SW 1271 (cell line): ENCODE measurements at places on chromosomes 16 and 17.

DNA sequence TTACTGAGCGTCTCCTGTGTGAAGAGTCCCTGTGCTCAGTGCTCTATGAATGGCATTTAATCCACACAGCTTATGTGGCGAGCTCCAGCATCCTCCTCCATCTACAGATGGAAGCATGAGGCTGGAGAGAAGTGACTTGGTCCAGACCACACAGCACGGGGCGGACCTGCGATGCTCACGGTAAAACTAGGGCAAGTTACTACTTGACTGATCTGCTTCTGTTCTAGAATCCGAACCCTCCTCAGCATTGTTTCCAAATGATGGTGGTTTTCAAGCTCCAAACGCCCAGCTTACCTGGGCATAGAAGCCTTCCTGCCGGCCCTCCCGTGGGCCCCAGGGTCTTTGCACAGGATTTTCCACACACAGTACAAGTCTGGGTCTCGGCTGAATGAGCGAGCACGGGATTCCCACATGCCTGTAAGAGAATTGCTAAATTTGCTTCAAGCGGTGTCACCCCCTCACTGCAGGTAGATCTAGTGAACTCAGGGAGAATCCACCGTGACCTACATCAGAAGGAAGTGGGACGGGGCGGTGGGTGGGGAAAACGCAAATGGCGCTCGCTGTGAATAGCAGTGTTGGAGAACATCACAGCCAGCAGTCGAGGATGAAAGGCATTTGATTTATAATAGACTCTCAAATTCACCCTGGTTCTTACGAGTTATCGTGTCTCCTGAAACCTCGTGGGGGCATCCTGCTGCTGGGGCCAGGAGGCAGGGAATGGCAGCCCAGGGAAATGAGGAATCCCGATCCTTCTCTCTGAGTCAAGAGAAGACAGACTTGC, 101.1 kb downstream of the CMIP start:
- DNase-seq: no peak

DNA sequence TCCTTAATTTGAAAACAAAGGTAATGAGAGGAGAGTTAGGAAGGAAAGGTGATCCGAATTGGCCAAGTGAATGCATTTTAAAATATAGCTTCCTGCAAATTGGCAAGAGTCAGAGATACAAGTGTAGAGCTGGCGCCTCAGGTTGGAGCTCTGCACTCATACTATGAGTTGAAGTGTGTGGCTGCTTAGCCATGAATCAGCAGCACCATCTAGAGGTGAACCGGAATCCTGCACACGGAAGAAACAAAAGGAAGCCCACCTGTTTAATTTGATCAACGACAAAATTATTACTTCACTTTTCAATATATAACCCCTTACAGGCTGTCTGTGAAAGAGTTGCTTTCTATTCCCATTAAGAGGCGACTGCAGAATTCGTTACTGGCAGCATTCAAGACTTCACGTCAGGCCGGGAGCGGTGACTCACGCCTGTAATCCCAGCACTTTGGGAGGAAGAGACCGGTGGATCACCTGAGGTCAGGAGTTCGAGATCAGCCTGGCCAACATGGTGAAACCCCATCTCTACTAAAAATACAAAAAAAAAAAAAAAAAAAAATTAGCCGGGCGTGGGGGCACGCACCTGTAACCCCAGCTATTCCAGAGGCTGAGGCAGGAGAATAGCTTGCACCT, 1253.7 kb upstream of the CDH8 start:
- peak; percentile 26 for DNase-seq

DNA sequence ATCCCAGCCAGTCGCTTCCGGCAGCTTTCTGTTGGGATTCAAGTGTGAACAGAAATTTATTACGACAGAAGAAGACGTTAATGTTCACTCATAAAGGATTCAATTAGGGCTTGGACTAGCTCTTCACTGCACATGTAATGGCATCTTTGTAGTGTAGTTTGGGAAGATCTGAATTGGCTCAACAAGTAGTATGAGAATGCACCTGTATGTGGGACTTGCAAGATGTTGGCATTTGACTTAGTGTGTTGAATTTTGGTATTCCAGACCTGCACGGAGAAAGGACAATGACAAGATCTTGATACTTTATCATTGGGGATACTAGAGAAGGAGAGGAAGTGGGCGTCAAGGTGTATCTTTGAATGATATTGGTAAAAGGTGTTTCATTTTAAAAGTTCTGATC, 1.2 kb downstream of the PSMD11 start:
- no peak for DNase-seq

GRCh38 chr17:2801841-2802240, 5.6 kb downstream of the RAP1GAP2 start:
- DNase-seq: no peak

DNA sequence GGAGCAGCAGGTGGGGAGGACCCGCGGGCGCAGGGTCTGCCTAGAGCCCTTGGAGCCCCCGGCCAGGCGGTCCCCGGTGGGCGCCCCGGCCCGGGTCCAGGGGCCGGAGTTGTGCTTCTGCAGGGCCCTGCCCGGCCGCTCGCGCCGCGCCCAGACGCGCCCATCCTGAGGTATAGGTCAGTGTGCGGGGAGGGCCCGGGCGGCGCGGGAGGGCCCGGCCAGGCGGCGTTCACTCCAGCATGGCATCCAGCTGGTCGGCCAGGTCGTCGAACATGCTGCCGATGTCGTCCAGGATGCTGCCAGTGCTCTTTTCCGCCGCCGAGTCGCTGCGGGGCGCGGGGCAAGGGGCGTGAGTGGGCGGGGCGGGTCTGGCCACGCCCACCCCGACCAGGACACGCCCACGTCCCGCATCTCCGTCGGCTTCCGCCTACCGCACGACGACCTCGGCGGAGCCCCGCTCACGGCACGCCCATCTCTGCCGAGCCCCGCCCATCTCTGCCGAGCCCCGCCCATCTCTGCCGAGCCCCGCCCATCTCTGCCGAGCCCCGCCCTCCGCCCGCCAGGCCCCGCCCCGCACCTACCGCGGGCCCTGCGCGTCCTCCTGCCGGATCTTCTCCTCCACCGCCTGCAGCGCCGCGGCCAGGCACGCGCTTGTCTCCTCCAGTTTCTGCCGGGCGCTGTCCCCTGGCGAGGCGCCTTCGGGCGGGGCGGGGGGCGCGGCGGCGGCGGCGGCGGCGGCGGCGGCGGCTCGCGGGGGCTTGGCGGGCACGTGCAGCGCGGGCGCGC, 17.9 kb downstream of the CASKIN1 start:
- DNase-seq: no peak

GRCh38 chr16:66874079-66874775, 6.1 kb upstream of the PDP2 start:
- DNase-seq: peak; percentile 40

GRCh38 chr16:12681653-12682052, 122.0 kb downstream of the CPPED1 start:
- DNase-seq: no peak

- no peak for DNase-seq
Measured at GRCh38 chr17:83179811-83180210, 100.4 kb downstream of the METRNL start.

GRCh38 chr17:58993311-58993710, 113.4 kb downstream of the TRIM37 start:
- DNase-seq: no peak

- DNase-seq: no peak
Measured at GRCh38 chr16:80844395-80844794, 40.0 kb upstream of the CDYL2 start.

- no peak for DNase-seq
Measured at GRCh38 chr16:85227084-85227945, 115.0 kb upstream of the CIBAR2 start.

DNA sequence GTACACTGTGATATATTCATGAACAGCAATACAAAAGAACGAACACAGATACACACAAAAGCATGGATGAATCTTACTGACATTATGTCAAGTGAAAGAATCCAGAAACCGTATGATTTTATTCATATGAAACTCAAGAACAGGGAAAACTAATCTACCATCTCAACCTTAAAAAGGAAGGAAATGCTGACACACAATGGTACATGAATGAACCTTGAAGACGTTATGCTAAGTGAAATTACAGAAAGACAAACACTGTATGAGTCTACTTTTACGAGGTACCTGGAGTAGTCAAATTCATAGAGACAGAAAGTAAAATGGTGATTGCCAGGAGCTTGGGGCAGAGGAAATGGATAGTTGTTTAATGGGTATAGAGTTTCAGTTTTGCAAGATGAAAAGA, 8.7 kb upstream of the PRKCB start:
- no peak for DNase-seq
